ENCODE measurements at places on chromosomes 11 and 22.

DNA sequence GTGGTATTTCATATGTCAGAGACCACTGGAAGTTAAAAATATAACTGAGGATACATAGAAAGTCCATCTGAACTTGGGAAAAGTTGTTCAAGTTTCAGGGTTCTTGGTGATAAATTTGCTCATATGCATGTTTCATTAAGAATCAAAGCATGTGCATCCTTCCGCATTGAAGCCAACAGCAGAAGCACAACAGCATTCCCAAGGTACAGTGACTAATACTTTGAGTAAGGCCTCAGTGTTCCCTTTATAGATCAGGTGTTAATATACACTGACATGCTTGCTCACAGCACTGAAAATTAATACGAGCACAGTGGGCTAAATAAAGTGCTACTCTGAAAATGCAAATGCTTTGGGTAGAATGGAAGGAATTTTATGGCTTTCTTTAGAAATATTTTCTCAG is 691.1 kb downstream of the METTL15 start:
- no peak for DNase-seq

GRCh38 chr11:89436071-89436470 is 55.1 kb downstream of the NOX4 start:
- no peak for DNase-seq

DNA sequence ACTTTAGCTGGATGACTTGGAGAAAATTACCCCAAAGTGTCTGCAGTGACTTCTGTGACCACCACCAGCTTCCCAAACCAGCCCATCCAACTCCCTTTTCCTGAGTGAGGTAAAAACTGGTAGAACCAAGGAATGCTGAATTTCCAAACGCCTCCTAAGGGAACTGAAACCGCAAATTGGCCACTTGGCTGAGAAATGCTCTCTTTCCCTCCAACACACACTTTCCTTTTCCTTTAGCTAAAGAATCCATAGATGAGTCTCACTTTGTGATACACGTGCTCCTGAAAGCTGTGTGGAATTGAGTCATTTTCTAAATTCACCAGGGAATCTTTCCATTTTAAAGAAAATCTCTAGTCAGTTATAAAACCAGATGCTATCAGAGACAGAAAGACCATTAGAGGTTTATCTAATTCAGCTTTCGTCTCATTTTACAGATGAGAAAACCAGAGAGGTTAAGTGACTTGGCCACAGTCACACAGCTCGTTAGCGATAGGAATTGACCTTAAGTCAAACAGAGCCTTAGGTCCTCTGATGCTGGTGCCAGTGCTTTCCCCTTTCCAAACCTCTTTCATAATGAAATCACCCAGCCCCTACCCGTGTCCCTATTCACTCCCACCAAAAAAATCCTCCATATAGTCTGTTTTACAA is 137.2 kb downstream of the COMMD9 start:
- no peak for DNase-seq

DNA sequence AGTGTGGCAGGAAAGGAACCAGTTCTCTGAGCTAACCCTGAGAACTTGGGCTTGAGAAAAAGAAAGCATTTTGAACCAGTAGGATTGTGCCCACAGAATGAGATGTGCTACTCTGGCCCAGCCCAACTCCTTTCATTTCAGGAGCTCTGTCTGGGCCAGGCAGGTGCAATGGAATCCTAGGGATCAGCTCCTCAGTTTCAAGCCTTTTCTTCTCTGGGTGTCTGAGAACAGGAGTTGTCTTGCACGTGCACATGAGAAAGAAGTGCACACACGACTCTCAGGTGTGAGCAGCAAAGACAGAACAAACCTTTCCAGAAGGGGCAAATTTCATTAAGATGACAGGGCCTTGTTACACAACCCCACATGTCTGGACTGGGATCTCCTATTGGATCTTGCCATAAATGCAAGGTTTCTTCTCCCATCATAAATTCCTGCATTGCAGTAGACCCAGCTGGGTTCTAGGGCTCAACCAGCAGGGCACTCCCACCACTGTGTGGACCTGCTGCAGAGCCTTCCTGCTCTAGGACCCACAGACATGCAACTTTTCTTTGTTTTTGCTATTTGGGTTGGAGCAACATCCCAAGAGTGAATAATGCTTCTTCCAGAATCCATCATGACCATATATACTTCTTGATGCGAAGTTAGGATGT is 24.5 kb upstream of the GGTLC2 start:
- no peak for DNase-seq

DNA sequence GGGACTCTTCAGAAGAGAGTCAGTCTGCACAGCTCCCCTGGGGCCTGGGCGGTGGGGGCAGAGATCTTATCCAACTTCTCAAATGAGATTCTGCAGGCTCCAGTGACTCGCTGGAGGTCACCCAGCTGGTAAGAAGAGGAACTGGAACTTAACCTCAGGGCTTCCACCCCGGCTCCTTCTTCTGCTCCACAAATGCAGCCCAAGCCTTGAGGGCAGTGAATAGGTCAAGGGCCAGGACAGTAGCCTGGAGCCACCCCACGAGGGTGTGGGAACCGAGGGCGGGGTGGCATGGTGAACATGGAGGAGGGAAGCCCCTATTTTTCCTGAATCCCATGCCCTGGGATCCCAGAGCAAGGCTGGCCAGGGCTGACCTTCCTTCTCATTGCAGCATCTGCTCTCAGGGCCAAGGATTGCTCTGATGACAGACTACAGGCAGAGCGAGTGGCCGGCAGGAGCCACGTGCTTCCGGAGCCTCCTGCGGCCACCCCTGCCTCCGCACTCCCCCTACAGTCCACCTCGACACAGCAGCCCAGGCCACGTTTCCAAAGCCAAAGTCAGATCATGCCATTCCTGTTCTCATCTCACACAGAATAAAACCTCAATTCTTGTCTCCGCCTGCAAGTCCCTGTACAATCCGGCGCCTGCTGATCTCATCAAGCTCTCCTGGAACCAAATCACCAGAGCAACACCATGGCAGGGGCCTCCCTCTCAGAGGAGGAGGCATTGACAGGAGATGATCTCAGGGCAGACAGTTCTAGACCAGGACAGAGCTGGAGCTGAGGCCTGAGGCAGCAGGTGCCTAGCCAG is 21.1 kb upstream of the UPK3A start:
- DNase-seq: no peak

- DNase-seq: no peak
These were observed 146.5 kb downstream of the CCDC34 start for GRCh38 chr11:27216270-27217149.

GRCh38 chr22:47002692-47003091 is 240.2 kb downstream of the TBC1D22A start:
- no peak for DNase-seq

- no peak for DNase-seq
These were observed 40.5 kb downstream of the BRD1 start for GRCh38 chr22:49786976-49787706.

GRCh38 chr11:132073787-132074186 is 703.4 kb downstream of the NTM start:
- no peak for DNase-seq

- no peak for DNase-seq
These were observed 209.8 kb upstream of the NARS2 start for GRCh38 chr11:78784321-78785061.

DNA sequence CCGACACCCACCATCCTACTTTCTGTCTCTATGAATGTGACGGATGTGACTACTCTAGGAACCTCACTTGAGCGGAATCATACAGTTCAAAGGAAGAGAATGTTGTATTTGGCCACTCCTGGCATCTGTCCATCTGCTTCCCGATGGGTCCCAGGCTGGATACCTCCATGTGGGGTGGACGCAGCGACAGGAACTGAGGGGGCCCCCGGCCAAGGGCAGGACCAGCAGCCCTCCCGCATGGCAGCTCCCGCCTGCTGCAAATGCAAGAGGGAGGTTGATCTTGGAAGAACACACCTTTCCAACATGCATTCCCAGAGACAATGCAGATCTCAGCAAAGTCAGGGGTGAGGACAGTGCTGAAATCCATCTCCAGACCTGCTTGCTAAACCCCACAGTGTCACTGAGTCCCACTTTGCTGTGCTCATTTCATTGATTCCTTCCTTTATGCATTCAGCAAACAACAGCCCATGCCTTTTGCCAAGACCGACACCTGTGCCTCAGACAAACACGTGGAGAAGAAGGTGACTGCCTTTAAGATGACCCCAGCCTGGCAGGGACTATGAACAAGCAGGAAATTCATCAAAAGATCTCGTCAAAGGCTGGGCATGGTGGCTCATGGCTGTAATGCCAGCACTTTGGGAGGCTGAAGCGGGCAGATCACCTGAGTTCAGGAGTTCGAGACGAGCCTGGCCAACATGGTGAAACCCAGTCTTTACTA is 246.2 kb downstream of the CTTN start:
- no peak for DNase-seq

- DNase-seq: no peak
These were observed 23.8 kb downstream of the MB start for GRCh38 chr22:35593071-35593890.

DNA sequence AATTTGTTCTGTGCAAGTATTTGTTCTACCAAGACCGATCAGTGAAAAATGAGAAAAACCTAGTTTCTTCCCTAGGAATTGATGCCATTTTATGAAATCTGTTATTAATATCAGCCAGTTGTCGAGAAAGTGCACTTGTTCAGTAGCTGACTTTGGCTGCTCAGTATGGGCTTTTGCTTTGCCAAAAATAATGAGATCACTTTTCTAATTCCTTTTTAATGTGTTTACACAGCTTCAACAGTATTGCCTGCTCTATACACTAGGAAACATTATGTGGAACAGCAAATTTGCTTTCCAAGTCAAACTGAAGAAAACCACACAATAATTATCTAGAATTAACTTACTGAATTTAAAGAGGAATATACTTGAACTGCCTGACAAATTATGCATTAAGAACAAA is 34.4 kb downstream of the SCUBE2 start:
- no peak for DNase-seq

DNA sequence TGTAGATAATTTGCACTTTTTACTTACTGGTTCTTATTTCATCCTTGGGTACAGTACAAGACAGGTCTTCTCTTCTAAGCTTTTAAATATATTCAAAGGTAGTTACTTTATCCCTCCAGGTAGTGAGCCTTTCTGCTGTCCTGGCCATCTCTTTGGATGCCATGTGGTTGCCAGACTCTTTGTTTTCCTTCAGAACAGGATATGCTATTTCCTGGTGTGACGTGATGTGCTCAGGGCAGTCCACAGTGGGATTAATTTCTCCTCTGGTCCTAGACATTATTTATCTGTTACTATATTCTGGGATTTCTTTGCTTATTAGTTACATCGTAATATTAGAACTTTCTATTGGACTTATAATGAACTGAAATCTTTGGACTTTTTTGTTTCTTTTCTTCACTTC is 63.7 kb downstream of the PPP6R3 start:
- no peak for DNase-seq

GRCh38 chr11:102220728-102221467 is 96.4 kb upstream of the BIRC3 start:
- no peak for DNase-seq

GRCh38 chr11:22349491-22349890 is 11.3 kb downstream of the SLC17A6 start:
- no peak for DNase-seq

GRCh38 chr22:43053176-43053575 is 36.0 kb downstream of the TTLL1 start:
- no peak for DNase-seq

All from coronary artery (tissue), 2 donors.